ENCODE measurements at places on chromosomes 3 and 15. TPM values are rescaled to one million over a fixed set of nuclear protein-coding genes. Genes with fewer than 3 reads are reported as not detected.

DNA sequence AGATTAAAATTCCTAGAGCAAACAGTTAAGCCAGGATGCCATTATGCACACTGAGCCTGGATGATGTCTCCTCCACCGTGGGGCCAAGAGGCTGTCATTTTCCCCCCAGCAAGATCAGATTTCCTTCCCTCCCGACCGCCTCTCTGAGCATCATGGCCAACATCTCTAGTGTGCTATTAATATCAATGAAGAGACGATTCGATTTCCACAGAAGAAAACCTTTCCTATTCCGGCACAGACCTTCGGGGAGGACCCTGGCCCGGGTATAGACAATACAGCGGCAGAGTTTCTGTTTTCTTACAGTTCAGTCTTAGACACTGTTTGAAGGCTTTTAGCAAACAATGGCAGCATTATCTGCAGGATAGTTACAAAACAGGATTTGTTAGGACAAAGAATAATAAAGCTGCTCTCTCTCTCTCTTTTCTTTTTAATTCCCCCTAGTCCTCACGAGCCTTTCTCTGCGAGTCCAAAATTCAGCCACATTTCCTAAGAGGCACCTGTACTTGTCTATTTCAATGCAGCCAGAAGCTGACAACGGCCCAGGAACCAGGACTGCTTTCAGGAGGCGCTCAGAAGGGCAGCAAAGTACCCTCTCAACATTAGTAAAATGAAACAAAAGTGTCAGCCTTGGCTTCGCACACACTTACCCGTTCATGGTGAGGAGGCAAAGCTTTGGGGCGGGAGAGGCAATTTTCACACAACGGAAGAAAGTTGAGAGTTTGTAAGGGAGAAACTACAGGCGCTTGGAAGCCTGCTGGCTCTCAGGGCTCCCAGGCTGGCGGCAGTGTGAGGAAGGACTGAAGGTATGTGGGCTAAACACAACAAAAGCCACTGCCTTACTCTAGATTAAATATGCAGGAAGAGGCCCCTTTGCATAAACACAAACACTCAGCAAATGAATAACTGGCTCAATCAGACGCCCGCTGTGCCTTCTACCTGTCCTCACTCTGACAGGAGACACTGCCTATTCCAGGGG lies 278.0 kb downstream of the FOXP1 start:
- peak; percentile 78 for ATAC-seq

GRCh38 chr15:54620916-54621315 lies 575.8 kb downstream of the RSL24D1 start:
- no peak for ATAC-seq

TCTA gene
- total RNA-seq, result 26.5 TPM

HDC gene
- total RNA-seq, result 0.21 TPM

- ATAC-seq, result peak; percentile 9
These were observed 634 bp downstream of the MINDY2 start for GRCh38 chr15:58771621-58772250.

DNA sequence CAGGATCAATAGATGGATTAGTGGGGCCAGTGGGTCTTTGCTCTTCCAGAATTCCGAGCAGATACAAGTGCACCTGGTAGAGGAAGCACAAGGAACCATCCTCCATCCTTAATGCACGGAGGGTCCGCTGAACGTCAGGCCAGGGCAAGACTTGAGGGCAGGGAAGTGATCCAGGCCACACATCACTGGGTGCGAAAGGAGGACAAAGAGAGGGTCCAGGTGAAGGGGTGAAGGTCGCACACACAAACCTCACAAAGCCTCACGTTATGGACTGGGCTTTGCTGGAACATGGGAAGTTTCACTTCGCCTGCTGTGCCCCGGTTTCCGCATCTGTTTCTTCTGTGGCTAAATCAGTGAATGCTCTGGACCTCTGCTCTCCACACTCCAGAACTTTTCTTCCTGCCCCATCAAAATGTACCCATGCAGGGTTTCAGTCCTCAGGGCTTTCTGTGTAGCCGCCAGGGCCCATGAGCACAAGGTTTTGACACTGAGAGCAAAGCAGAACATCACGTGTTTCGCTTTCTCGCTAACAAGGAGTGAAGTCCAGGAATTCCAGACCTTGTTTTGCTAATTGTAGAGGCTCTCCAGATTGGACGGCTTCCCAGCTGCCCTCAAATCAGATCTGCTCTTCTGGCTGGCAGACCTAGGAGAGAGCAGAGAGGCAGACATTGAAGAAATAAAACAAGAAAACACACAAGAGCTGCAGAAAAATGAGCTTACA lies 56.3 kb downstream of the KLF15 start:
- ATAC-seq, result peak; percentile 58

PAQR5 gene
- total RNA-seq, result 1.1 TPM

DNA sequence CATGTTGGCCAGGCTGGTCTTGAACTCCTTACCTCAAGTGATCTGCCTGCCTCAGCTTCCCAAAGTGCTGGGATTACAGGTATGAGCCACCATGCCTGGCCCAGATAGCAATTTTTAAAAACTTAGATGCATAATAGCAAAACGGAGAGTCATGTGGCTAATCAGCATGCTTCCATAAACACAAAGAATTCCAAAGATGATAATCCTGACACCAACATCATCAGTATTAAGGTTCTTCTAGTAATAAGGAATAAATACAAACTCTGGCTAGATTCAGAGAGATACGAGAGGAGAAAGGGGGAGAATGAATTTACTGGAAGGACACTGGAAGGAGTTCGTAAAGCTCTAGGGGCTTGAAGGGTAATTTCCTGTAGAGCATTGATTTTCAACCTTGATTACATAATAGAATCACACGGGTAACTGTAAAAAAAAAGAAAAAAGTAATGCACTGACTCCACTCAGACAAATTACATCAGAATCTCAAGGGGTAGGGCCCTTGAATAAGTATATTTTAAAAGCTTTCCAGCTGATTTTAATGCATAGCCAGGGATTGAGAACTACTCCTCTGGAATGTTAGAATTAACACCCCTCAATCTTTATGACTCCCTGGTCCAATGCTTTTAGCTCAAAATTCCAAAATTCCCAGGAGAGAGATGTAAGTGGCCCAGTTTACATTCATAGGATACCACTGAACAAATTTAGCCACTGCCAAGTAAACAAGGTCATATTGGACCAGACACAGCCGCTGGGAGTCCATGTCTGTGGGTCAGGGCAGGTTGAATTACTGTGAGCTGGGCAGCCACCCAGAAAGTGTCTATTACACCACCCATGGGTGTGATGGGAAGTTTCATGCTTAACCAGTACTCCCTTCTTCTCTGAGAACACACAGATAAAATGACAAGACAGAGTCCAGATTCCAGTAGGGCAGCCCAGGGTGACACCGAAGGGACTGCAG lies 243.9 kb downstream of the TBL1XR1 start:
- ATAC-seq, result peak; percentile 43
